DMS79 treated with DMSO at 0.1 percent for 48 hours (cell line): ENCODE measurements at places on chromosomes 2 and 18.
A peak's percentile ranks its signal among the peaks of the same experiment; 100 is the strongest.

DNA sequence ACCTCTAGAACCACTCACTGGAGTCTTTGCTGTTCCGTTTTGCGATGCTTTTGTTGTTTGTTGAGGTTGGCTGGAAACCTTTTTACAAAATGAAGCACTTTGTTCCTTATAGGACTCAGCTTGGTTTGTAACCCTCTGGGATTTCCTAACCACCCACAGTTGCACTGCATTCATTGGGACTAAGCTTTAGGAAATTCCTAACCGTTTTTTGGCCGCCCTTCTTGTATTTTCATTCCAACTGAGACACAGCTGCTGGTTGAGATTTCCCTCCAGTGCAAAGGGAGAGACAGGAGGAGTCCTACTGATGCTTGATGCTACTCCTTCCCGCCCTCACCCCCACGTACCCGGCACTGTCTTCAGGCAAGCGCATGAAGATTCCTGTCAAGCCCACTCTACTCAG is 6.1 kb upstream of the DIPK1C start:
- DNase-seq, result no peak

GRCh38 chr2:196201229-196202009 is 30.0 kb upstream of the STK17B start:
- DNase-seq, result no peak

DNA sequence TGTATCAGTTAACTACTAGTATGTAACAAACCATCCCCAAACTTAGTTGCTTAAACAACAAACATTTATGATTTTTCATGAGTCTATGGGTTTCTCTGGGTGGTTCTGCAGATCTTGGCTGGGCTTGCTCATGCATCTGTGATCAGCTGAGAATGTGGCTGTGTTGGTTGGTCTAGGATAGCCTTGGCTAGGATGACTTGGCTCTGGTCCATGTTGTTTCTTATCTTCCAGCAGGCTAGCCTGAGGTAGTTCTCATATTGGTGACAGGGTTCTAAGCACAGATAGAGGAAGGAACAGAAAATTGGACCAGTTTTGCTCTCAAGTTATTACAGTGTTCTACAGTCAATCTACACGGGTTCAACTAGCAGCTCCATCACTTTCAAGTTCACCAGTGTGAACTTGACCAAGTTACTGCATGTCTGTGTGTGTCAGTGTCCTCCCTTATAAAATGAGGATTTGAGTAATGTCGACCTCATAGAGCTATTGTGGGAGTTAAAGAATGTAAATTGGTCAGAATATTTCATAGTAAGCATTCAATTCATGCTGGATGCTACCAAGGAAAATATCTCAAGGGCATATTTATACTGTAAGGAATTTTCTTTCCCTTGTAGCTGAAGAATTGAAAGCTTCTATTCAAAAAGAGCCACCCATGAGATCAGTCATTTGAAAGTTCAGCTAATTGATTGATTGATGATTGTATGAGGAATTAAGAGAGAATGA is 65.3 kb downstream of the MYO3B start:
- no peak for DNase-seq

- DNase-seq, result no peak
Measured at GRCh38 chr2:165535471-165535870, 66.0 kb downstream of the CSRNP3 start.

- no peak for DNase-seq
Measured at GRCh38 chr18:55477499-55477859, 110.5 kb downstream of the TCF4 start.

- no peak for DNase-seq
Measured at GRCh38 chr2:99753505-99753904, 263.7 kb upstream of the REV1 start.

GRCh38 chr2:241389697-241390096 is 33.6 kb downstream of the FARP2 start:
- DNase-seq, result no peak

DNA sequence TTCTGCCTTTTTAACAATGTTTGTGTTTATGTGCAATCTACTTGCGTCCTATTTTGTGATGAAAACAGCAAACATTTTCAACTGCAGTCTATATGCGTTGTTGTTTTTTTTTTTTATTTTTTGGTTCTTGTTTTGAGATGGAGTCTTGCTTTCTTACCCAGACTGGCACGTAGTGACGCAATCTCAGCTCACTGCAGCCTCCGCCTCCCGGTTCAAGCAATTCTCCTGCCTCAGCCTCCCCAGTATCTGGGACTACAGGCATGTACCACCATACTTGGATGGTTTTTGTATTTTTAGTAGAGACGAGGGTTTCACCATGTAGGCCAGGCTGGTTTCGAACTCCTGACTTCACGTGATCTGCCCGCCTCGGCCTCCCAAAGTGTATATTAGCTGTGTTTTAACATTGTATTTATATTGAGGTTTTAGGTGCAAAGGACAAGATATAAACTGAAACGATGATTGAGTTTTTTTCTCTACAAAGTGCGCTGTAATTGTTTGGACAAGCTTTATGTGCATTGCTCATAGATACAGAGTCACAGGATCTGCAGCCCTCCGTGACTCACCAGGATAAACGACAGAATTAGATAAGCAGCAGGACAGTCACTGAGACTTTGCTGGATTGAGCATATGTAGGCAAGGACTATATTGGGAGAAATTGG is 17.4 kb downstream of the CDH7 start:
- DNase-seq, result no peak

- peak; percentile 14 for DNase-seq
Measured at GRCh38 chr2:173997269-173997668, 32.1 kb upstream of the SP3 start.

- no peak for DNase-seq
Measured at GRCh38 chr2:84654414-84654813, 138.1 kb downstream of the DNAH6 start.

DNA sequence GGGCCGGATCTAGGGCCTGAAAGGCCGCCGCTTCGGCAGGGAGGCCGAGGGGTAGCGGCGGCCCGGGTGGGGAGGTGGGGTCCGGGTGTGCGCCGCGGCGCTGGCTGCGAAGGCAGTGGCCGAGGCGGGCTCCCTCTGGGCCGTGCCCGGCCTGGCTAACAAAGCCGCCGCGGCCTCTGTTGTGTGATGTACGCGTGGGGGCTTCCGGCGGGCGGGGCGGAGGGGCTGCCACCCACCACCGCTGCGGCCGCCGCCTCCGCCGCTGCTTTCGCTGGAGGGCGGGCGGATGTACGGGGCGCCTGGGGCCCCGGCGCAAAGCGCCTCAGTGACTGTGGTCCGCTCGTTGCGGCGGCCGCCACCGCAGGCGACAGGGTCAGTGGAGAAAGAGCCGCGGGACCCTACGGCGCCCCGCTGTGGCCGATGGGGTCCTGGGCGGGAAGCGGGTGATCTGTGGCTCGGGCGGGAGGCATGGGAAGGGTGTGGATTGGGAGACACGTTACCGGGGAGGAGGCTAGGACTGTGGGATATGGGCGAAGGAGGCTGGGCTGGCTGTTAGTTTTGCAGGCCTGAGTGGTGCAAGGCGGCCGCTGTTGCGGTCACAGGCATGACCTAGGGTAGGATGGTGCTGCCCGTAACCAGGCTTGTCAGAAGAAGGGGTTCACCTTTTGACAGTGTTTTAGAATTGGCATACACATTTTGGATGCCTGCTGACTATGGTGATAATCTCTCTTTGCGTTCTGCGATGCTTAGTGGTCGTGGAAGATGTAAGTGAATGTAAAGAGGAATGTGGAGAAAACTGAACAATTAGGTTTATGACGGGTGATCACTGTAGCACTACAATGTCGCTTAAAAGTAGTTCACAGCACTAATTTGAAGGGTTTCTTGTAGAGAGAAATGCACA is 662 bp downstream of the BZW1 start:
- DNase-seq, result no peak

- DNase-seq, result no peak
Measured at GRCh38 chr18:9022397-9023155, 79.9 kb upstream of the NDUFV2 start.

GRCh38 chr18:45539491-45539891 is 75.8 kb upstream of the SLC14A2 start:
- DNase-seq, result no peak

DNA sequence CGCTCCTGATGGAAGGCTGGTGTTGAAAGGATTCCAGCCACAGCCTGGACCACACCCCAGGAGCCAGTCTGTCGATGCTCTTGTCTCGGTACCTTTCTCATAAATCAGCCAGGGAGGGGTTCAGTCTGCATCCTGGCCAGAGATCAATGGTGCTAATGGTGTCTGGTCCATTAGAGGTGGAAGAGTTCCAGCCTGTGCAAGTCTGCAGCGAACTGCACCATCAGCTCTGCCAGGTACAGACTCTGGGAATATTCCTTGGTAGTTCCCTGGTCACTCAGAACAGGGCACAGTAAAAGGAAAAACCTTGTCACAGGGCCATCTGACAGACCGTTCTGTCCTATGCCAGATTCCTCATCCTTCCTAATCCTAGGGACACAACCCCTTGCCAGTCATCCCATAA is 164.3 kb downstream of the MTCL1 start:
- no peak for DNase-seq

DNA sequence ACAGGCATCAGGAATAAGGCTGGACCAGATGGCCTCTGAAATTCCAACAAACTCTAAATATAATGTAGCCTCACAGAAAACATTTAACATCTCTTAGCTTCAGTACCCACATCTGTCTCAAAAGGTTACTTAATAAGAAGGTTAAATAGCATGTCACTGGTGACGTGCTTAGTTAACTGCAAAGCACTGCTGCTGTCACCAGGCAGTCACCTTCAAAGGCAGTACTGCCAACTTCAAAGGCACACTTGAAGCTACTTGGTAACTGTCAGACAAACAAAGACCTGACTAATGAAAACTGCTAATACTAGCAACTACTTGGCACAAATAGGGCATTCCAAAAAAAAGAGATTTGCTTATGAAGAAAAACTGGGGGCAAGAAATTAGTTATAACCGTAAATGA is 36.2 kb downstream of the EPG5 start:
- no peak for DNase-seq

DNA sequence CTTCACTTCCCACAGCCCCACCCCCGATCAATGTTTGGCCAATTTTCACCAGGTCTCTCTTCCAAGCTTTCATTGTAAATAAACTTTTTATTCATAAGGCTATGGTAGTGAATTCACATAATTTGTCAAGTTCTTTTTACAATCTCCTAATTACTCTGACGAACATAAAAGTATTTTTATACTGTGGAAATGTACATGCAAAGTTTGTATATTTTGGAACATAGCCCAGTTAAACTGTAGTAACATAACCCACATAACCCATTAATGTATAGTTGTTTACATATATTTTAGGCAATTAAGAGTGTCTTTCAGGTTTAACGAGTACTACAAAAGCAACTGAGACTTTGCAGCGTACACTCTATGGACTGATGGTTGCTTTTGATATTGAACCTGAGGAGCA is 228.3 kb upstream of the ERBB4 start:
- DNase-seq, result no peak

GRCh38 chr2:18272148-18272494 is 288.3 kb downstream of the RDH14 start:
- DNase-seq, result no peak

DNA sequence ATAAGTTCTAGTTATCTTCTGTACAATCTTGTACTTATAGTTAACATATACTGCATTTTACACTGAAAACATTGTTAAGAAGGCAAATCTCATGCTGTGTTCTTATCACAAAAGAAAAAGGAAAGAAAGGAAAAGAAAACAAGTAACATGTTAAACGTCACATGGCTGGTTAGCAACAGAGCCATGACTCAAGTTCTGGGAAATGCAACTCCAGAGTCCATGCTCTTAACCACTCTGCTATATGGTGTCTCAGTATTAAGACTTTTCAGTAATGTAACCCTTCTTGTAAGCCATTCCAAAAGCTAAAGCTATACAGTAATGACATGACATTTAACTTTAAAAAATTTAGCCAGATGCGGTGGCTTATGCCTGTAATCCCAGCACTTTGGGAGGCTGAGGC is 181.4 kb downstream of the BARD1 start:
- DNase-seq, result no peak

- no peak for DNase-seq
Measured at GRCh38 chr2:233270366-233270765, 18.9 kb downstream of the ATG16L1 start.

DNA sequence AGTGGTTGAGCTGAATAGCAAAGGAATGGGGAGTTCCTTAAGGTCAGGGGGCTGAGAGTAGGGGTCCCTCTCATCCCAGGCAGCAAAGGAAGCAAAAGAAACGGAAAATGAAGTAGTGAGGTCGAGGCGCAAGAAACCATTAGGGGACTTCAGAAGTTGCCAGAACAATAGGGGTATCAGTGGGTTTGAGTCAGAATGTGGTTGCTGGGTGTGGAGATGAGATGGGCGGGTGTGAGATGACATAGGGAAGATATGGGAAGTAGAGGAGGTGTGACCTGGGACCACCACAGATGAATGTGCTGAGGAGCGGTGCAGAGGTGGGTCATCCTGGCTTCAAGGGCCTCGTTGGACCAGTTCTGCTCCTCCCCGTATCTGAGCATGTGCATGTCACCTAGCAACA is 13.1 kb upstream of the VAPA start:
- DNase-seq, result no peak

- no peak for DNase-seq
Measured at GRCh38 chr2:32947484-32948143, 861 bp downstream of the LTBP1 start.

DNA sequence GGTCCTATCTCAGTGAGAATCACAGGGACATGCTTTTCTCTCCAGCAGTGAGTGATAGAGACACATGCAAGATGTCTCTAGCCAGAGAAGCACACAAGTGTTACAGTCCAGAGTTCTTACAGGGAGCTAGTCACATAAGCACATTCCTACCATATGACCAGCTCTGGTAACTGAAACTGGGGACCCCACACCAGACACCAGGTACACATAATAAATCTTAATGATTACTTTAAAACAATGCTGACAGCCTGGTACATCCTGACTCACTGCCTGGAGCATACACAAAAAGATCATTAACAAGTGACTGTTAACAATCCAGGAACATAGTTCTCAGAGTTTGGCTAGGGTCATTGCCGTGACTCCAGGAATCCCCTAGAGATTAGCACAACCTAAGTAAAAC is 53.6 kb downstream of the GALNT1 start:
- DNase-seq, result no peak

DNA sequence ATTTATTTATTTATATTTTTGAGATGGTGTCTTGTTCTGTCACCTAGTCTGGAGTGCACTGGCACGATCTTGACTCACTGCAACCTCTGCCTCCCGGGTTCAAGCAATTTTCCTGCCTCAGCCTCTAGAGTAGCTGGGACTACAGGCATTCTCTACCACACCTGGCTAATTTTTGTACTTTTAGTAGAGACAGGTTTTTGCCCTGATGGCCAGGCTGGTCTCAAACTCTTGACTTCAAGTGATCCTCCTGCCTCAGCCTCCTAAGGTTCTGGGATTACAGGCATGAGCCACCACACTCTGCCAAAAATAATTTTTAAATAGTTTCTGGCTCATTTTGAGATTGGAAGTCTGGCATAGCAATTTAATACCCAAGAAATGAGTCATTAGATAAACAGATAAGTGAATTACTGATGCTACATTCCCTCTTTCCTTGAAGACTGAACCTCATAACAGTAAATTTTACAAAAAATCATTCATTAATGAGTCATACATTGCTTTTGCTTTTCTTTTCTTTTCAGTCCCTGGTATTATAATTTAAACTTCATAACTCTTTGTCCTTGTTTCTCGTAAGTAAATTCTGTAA is 881.6 kb upstream of the PIK3C3 start:
- DNase-seq, result no peak

- DNase-seq, result no peak
Measured at GRCh38 chr2:236866542-236867340, 218.9 kb upstream of the COPS8 start.
